ENCODE measurements at places on chromosomes 12 and 14. TPM values are rescaled to one million over a fixed set of nuclear protein-coding genes. Genes with fewer than 3 reads are reported as not detected.

Gene MYF6
- total RNA-seq, result not detected

Gene PRKAG1
- 49.0 TPM for total RNA-seq

Gene CPNE8
- 3.7 TPM for total RNA-seq

Gene ITGB7
- 0.34 TPM for total RNA-seq

Gene MDGA2
- 12.6 TPM for total RNA-seq

Gene KRT86
- 0.14 TPM for total RNA-seq

Gene RFLNA
- 3.9 TPM for total RNA-seq

Gene HOTAIR
- total RNA-seq, result not detected

Gene GDF3
- total RNA-seq, result 0.58 TPM

Gene CAPS2
- 9.7 TPM for total RNA-seq

All from motor neuron (in vitro differentiated cells).